ENCODE measurements at places on chromosomes 1 and 21.

DNA sequence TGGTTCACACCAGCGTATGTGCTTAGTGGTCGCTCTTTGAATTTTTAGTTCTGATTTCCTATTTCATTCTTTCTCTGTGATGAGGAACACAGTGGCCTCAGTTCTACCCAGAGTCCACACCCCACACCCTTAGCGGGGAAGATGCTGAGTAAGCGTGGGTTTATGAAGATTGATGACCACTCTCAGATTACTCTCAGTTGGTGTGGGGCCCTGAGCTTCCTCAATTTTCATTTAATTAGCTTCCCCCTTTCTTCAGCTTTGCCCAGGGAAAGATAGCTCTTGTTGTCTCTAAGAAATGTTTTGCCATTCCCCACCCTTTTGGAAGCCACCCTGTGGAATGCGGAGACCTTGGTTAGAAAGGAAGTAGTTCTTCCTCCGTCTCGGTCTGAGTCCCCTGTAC, 299.9 kb upstream of the PROX1 start:
- no peak for DNase-seq

DNA sequence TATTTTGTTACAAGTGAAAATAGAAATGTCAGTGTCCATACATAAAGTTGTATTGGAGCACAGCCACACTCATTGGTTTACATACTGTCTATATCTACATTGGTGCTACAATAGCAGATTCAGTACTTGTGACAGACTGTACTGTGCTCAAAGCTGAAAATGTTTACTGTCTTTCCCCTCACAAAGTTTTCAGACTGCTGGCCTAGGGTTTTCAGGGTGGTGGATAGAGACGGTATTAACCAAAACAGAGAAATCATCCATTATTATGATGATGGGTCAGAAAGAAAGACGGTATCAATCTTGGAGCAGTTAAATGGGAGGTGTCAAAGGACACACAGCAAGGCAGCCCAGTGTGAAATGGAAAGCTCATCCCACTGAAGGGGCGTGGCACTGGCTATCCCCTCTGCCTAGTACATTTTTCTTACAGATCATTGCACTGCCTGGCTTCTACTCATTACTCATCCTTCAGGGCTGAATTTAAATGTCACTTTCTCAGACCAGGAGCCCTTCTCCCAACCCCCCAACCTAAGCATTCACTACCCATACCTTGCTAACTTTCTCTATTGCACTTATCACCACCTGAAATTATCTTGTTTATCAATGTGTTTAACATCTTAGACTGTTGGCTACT, 10.2 kb downstream of the JAK1 start:
- DNase-seq = no peak

DNA sequence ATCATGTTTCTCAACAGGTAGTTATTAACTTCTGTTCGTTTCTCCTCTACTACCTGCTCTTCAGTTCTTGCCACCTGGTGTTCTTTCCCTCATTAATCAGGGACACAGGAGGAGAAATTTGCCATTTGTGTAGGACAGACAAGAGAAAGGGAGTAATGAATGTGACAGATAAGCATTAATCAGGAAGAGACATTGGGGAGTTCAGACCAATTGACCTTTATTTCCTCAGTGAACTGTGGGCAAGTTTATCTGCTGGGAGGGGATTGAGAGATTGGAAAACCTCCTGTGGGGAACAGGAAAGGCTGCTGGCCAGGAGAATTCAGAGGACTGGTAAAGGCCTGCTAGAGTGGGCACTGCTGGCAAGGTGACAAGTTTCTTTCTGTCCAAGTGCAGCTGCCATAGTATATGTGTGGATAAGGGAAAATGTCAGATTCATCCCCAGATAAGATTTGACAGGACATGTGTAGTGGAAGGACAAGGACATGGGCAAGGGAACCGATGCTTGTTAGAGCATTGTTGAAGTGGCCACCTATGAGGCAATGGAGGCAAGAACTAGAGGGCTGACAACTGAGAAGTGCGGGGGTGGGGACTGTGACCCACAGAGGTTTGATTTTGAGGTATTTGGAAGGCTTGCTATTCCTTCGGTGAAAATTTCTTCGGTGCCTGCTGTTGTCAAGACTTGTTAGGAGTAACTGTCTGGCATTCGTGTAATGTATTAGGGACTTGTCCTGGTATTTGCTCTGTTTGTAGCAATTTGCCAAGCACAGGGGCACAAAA, 12.6 kb downstream of the SZT2 start:
- no peak for DNase-seq

GRCh38 chr1:27306071-27306470, 15.9 kb upstream of the TMEM222 start:
- no peak for DNase-seq

DNA sequence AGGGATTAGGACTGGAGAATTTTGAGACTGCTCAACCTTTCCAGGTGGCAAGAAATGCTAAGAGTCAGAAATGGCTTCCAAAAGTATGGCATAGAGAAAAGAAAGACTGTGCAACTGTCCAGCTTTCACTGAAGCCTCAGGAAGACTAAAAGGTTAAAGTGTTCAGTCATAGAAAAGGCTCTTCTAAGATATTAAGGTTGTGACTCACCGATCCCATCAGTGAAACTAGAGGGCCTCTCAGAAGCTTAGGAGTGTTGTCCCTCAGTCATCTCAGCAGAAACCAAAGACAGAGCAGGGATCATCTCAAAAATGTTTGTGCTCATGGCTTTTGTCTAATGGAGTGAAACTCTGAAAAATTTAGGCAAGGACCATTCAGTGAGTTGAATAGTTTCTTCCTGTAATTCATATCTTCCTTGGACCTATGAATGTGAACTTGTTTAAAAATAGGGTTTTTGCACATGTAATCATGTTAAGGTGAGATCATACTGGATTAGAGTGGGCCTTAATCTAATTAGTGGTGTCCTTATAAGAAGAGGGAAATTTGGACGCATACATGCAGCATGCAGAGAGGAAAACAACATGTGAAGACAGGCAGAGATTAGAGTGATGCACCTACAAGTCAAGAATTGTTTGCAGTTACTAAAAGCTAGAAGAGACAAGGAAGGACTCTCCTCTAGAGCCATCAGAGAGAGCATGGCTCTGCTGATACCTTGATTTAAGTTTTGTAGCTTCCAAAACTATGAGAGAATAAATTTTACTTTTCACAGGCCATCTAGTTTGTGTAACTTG, 71.3 kb downstream of the RPE65 start:
- DNase-seq = no peak

DNA sequence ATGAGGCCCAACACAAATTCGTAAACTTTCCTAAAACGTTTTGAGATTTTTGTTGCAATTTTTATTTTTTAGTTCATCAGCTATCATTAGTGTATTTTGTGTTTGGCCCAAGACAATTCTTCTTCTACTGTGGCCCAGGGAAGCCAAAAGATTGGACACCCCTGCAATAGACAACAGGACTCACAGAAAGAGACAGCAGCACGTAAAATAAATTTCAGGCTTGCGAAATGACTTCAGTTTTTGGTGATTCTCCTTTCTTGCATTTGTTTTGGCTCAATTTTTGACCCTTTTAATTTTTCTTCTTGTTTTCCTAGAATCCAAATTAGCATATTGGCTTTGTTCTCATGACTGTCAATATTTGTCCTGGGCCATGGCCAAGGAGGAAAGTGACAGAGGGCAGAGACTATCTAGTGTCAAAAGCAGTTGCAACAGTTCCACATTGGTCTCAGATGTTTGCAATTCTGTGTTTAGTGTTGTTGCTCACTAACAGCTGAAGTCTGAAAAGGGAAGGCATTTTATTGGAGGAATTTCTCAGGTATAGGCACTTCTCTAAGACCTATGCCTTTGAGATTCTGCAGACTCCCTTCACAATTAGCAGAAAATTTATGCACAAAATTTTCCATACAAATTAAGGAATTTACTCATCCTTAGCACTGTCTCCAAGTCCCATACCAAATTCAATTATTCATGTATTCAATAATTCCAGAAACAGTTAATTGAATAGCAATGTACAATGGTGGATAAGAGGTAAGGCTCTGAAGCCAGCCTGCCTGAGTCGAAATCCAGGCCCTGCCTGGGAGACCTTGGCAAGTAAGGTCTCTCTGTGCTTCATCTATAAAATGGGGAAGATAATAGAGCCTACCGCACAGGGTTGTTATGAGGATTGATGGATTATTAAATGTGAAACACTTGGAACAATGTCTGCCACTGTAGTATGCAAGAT, 160.9 kb upstream of the IVNS1ABP start:
- peak; percentile 9 for DNase-seq

DNA sequence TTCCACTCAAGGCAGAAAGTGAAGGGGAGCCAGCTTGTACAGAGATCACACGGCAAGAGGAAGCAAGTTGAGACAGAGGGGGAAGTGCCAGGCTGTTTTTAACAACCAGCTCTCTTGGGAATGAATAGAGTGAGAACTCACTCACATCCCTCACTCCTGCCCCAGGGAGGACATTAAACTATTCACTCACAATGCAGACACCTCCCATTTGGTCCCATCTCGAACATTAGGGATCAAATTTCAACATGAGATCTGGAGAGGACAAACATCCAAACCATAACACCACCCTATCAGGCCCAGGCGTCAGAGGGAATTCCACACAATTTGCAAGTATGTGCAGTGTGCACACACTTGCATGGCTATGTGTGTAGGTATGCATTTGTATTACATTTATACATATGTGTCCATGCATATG, 62.7 kb downstream of the DMAP1 start:
- no peak for DNase-seq

DNA sequence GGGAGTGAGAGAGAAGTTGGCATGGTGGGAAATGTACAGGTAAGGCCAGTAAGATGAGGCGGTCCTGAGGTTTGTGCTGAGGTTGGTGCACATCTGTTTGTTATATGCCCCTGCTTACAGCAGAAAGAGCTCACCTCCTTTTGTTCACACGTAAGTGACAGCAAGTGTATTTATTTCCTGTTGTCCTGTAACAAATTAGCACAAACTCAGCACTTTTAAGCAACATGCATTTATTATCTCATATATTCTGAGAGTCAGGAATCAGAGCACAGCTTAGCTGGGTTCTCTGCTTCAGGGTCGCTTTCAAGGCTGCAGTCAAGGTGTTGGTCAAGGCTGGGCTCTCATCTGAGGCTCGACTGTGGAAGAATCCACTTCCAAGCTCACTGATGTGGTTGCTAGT, 45.8 kb downstream of the TENT5C start:
- DNase-seq = no peak

GRCh38 chr1:176033474-176033873, 173.6 kb downstream of the COP1 start:
- DNase-seq = no peak

GRCh38 chr1:244705261-244706234, 52.6 kb downstream of the DESI2 start:
- DNase-seq = no peak

DNA sequence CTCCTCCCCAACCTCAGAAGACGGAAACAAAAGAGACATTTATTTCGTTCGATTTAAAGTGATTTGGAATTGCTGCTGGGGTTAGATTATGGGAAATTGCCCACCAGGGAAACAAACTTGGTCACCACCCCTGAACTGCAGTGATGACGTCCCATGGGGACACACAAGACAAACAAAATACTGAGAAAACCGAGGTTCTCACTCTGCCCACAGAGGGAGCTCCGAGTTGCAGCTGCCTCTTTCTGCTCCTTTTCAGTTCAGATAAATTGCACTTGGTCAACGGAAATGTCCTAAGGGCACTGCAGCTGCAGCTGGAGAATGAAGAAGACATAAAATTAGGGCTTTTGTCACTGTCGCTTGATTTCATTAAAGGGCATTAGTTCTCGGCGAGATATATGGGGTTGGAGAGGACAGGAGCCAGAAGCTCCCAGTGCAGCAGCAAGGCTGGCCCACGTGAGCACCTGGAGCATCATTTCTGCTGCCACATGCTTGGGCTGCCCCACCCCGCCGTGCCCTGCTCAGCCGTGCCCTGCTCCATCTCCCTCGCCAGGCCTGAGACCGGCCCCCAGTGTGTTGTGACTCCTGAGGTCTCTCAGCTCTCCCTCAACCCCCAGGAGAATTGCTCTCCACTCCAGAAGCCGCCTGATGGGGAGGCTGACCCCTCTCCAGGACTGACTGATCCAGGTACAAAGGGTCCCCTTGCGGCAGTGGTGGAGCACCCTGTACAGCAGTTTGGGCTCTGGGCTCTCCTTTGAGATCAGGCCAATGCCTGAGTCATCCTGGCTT, 231.7 kb upstream of the AJAP1 start:
- no peak for DNase-seq

- DNase-seq = no peak
Measured at GRCh38 chr1:6466023-6466422, at the start of gene TNFRSF25. Gene TNFRSF25, minus strand, starts transcription at chr1:6466173. Its CDS starts 66 bp downstream, at chr1:6466107.

GRCh38 chr1:12450756-12451559, 167.1 kb downstream of the DHRS3 start:
- no peak for DNase-seq

DNA sequence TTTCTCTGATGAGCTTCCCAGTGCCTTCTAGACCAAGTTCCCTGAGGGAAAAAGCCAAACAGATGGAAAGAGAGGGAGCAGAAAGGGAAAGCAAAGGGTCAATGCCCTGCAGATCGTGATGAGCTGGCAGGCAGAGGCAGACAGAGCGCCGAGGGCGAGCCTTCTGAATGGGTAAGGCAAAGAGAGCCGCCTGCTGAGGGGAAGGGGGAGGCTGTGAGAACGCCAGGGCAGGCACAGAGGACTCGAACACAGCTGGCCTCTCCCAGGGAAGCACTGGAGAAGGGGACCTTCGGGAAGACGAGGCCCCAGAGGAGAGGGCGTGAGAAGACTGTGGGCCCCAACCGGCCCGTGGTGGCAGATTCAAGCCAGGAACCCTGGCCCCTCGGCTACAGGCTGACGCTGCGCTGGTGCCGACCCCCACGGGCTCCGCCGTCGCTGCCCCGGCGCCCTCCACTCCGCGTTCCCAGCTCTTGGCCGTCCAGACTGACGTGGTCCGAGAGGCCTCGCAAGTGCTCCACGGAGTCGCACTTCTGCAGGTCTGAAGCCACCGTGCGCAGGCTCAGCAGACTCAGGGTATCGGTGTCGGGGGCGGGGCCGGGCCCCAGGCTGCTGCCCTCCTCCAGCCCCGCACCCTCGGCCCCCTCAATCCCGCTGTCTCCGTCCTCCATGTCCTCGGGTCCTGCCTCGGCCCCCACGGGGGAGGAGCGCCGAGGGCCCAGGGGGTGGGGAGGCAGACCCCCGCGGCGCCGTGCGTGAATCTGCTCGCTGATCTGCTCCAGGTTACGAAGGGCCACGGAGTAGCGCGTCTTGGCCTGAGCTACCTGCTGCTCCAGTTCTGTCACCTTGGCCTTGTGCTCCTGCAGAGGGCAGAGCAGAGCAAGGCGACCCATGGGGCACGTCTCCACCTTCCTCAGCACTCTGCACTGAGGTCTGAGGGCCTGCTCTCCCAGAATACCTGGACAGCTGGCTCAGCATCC, 13.9 kb downstream of the SH3BP5L start:
- DNase-seq = no peak

DNA sequence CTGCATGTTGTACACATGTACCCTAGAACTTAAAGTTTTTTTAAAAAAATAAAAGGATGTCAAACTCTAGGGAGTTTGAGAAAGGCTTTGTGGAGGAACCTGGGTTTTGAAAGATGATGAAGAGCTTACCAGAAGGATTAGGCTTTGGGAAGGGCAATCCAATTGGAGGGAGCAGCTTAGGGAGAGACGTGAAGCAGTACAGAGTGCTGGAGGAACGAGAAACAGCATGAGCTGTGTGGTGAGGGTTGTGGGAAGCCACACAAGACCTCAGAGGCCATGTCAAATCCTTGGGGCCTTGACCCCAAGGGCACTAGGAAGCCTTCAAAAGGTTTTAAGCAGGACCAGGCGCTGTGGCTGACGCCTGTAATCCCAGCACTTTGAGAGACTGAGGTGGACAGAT, 8.4 kb upstream of the KPNA6 start:
- DNase-seq = no peak

GRCh38 chr1:27928216-27928954, 6.4 kb upstream of the SMPDL3B start:
- DNase-seq = peak; percentile 37

GRCh38 chr1:172255223-172255560, 165.3 kb upstream of the C1orf105 start:
- DNase-seq = no peak
